ENCODE measurements at places on chromosomes 4 and X. TPM values are rescaled to one million over a fixed set of nuclear protein-coding genes. Genes with fewer than 3 reads are reported as not detected.

The FGFBP1 gene
- total RNA-seq, result not detected

The RAB41 gene
- total RNA-seq, result not detected

The TRIM75 gene
- total RNA-seq, result not detected

The BEX1 gene
- total RNA-seq, result not detected

The CCSER1 gene
- total RNA-seq, result 26.9 TPM
